ENCODE measurements at places on chromosomes 3 and 15.
A peak's percentile ranks its signal among the peaks of the same experiment; 100 is the strongest.

DNA sequence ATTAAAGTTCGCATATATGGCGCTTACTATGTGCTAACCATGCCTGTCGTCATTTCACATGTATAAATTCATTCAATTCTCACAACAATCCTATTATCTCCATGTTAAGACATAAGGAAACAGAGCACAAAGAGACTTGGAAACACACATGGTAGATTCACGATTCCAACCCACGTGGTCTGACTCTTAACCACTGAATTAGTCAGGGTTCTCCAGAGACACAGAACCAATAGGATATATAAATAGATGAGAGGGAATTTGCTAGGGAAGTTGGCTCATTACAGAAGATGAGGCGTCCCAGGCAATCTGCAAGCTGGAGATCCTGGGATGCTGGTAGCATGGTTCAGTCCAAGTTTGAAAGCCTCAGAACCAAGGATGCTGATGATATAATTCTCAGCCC lies 765.3 kb downstream of the TBL1XR1 start:
- H3K4me3 ChIP-seq = no peak overlapping the region
- H3K27me3 ChIP-seq = peaks cover 2% of the 10 kb centered on the region
- H3K27ac ChIP-seq = no peak overlapping the region
- no peaks in the 10 kb centered on the region for H3K4me1 ChIP-seq
- no peaks in the 10 kb centered on the region for H3K36me3 ChIP-seq

DNA sequence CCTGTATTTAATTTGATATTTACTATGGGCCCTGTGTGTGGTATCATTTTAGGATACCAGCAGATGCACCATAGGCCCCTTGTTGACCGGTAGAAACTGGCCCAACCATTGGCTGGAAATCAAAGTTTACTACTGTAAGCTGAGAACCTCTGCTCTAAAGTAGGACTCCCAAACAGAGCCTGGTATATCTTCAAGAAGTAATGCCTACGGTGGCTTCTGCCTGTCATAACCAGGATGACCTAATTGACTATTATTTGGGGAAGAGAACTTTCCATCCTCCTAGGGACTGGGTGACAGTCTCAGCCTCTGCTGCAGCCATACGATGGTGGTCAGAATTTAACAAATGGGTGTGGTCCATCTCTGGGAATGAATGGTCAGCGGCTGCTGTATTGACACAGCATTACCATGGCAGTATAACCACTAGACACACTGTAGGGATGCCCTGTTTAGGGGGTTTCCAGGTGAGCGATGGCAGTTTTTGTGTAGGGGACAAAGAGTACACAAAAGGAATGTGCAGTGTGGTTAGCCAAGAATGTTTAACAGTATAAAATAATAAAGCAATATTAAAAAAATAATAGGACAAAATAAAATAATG lies 37.3 kb downstream of the RARB start:
- peaks cover 37% of the 10 kb centered on the region for H3K4me1 ChIP-seq
- no peak for DNase-seq
- H3K27ac ChIP-seq = no peak overlapping the region
- no peaks in the 10 kb centered on the region for H3K27me3 ChIP-seq
- no peaks in the 10 kb centered on the region for H3K36me3 ChIP-seq

GRCh38 chr15:48433226-48433886 lies 102.1 kb downstream of the DUT start:
- H3K27ac ChIP-seq = no peak overlapping the region
- H3K4me1 ChIP-seq = no peaks in the 10 kb centered on the region
- H3K36me3 ChIP-seq = no peaks in the 10 kb centered on the region
- no peak for DNase-seq
- H3K27me3 ChIP-seq = peaks cover 3% of the 10 kb centered on the region

- no peak overlapping the region for H3K27ac ChIP-seq
- peaks cover 10% of the 10 kb centered on the region for H3K4me1 ChIP-seq
- no peak overlapping the region for H3K4me3 ChIP-seq
- H3K27me3 ChIP-seq = peaks cover 2% of the 10 kb centered on the region
- no peaks in the 10 kb centered on the region for H3K36me3 ChIP-seq
Measured at GRCh38 chr15:77607111-77607893, 25.4 kb downstream of the LINGO1 start.

- H3K27me3 ChIP-seq = no peaks in the 10 kb centered on the region
- H3K4me1 ChIP-seq = no peaks in the 10 kb centered on the region
- no peak overlapping the region for H3K27ac ChIP-seq
- H3K36me3 ChIP-seq = no peaks in the 10 kb centered on the region
Measured at GRCh38 chr3:2268779-2269178, 170.1 kb downstream of the CNTN4 start.

DNA sequence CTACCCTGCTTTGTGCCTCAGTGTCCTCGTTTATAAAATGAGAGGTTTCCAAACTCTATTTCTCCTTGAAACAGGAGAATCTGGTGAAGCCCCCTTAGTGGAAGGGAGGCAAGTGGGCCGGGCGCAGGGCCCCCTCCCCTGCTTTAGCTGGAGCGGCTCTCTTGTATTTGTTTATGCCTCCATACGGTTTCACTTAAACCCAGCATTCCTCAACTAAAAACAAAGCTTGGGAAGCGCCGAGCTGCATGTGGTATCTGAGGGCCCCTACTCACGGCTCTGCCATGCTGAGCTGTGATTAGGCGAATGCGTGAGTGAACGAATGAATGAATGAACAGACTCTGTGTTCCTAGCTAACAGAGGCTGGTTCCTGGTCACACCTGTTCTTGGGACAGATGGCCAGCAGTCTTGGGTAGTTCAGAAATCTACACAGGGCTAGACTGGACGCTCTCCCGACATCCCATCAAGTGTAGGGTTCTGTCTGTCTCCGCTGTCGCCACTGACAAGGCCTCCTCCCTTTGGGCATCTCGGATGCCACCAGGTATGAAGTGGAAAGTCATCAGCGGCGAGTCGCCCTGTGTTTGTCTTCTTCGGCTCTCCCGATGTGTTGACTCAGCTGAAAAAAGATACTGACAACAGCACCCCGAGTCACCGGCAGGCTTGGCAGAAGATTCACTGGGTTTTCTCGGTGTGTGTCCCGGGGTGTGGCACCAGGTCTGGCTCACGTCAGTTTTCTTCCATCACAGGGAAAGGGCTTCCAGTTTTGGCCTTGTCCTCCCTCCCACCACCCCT lies 42.4 kb upstream of the VPS8 start:
- no peak overlapping the region for H3K27ac ChIP-seq
- no peaks in the 10 kb centered on the region for H3K36me3 ChIP-seq
- H3K4me3 ChIP-seq = no peak overlapping the region

- DNase-seq = peak; percentile 31
- peak overlapping the region; percentile 70 for H3K4me3 ChIP-seq
- no peaks in the 10 kb centered on the region for H3K36me3 ChIP-seq
Measured at GRCh38 chr3:194397757-194398312, 1.2 kb downstream of the GP5 start.

- H3K4me1 ChIP-seq = no peaks in the 10 kb centered on the region
- no peaks in the 10 kb centered on the region for H3K36me3 ChIP-seq
- no peak for DNase-seq
- no peak overlapping the region for H3K4me3 ChIP-seq
Measured at GRCh38 chr3:53668872-53669271, 174.5 kb downstream of the CACNA1D start.

DNA sequence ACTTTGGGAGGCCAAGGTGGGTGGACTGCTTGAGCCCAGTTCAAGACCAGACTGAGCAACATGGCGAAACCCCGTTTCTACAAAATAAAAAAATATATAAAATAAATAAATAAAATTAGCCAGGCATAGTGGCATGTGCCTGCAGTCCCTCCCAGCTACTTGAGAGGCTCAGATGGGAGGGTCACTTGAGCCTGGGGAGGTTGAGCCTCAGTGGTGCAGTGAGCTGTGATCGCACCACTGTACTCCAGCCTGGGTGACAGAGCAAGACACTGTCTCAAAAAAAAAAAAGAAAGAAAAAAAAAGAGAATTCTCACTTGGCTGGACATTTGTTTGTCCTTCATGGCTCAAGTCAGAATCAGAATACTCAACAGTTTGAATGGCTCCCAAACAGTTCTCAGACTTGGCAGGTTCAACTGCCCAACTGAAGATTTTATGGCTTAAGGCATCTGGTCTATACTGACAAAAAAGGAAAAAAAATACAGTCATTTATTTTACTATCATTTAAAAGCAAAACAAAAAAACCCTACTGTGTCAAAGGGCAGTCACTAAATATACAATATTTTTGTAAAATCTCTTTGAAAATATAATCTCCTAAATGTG lies 106.6 kb downstream of the FBXL22 start:
- H3K36me3 ChIP-seq = peaks cover 5% of the 10 kb centered on the region
- H3K27ac ChIP-seq = no peak overlapping the region
- no peaks in the 10 kb centered on the region for H3K27me3 ChIP-seq
- DNase-seq = no peak
- no peak overlapping the region for H3K4me3 ChIP-seq
- peaks cover 15% of the 10 kb centered on the region for H3K4me1 ChIP-seq

DNA sequence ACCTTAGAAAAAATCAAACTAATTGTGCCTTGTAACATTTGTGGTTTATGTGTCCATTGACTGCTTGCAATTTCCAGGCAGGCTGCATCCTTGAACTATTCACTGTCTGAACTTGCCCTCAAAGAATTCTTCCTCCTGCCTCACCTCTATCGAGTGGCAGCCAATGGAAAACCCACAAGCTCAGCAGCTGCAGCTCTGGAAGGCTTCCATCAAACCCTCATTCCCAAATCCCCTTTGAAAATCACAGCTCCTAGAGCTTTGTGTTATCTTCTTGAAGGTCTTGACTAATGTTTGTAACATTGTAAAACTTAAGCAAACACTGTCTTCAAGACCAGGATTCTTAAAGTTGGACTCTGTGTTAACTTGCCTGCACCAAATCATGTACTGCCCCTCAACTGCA lies 81.1 kb downstream of the FILIP1L start:
- no peaks in the 10 kb centered on the region for H3K36me3 ChIP-seq
- DNase-seq = no peak
- no peaks in the 10 kb centered on the region for H3K4me1 ChIP-seq
- no peak overlapping the region for H3K4me3 ChIP-seq
- no peak overlapping the region for H3K27ac ChIP-seq
- H3K27me3 ChIP-seq = no peaks in the 10 kb centered on the region

DNA sequence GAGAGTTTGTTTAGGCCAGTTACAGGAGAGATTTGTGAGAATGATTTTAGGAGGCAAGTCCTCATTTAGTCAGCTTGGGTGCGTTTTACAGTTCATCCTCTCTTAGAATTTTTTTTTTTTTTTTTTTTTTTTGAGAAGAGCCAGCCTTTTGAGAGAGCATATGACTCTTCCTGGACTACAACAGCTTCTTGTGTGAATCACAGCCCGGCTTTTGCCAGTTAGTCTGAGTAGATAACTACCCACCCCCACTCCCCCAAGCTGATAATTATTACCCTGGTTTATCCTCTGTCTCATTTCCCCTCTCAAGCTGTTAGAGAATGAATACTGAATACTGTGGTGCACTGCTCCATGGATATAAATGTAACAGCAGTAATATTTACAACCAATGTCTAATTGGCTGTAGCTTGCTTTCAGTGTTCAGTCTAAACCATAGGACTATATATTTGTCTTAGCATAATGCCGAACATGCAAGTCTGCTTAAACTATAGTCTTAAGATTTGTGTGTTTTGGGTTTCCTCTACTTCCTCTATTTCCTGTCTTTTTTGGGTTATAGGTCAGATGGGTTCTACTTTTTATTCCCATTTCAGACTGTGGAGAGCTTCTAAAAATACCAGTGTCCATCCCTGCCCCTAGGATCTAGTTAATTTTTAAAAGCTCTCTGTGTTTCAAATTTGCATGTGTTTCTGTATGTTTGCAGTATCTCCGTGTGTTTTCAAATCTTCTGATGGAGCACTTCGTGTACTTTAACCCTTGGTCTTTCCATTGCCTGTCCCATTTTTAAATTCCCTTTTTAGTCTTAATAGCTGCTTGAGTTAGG lies 8.0 kb downstream of the CHD2 start:
- peak overlapping the region; percentile 90 for H3K4me3 ChIP-seq
- H3K4me1 ChIP-seq = peaks cover 98% of the 10 kb centered on the region
- peak overlapping the region; percentile 98 for H3K27ac ChIP-seq
- peaks cover 3% of the 10 kb centered on the region for H3K36me3 ChIP-seq

DNA sequence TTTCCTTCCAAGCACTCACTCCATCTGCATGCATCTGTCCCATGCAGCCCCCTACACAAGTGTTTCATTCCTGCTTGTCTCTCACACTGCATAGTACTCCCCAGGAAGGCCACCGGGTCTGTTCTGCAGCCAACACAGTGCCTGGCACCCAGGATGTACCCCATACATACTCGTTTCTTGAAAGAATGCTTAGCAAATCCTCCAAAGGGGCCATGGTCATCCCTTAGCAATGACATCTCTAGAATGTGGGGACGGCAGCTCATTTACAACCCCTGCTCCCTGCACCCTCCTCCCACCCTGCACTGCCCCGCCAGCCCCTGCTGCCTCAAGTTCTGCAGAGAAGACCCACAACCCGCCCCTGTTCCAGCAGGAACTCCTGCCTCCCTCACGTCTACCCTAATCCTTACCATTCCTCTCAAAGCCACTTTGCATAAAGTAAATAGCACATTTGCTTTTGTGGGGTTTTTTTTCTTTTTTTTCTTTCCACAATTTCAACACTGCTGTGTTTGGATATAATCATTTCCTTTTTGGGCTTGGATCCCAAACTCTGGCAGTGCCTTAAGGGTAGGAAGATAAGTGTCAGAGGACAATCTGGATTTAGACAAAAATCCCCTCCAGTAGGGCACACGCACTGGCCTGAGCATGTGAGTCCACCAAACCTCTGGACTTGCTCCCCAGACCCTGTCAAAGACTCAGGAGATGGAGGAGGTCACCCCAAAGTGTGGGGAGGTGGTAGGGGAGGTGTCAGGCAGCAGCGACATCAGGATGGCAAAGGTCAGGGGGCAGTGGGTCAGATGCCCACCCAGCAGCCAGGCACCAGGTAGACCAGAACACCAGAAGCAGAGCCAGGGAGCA lies 68.4 kb downstream of the MEGF11 start:
- H3K27ac ChIP-seq = no peak overlapping the region
- no peaks in the 10 kb centered on the region for H3K36me3 ChIP-seq
- no peak for DNase-seq
- H3K4me1 ChIP-seq = no peaks in the 10 kb centered on the region
- H3K4me3 ChIP-seq = no peak overlapping the region

DNA sequence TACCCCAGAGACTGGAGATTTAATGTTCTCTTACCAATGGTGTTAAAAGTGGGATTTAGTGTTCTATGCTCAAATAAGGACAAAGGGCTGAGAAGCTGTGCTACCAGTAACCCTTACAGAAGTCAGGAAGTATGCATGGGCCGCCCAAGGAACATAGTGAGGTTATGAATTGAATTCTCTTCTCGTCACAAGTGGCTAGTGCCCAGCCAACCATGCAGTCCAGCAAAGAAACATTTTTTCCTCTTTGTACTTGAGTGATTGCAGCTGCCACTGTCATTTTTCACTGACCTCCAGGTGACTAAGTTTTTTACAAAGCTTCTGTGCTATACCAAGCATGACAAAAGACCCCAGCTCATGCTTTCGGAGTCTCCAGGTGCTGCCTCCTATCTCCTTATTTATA lies 110.6 kb upstream of the DCBLD2 start:
- H3K36me3 ChIP-seq = no peaks in the 10 kb centered on the region
- H3K4me1 ChIP-seq = no peaks in the 10 kb centered on the region
- H3K27me3 ChIP-seq = no peaks in the 10 kb centered on the region
- no peak for DNase-seq
- no peak overlapping the region for H3K4me3 ChIP-seq

- H3K4me1 ChIP-seq = no peaks in the 10 kb centered on the region
- H3K27me3 ChIP-seq = peaks cover 2% of the 10 kb centered on the region
- no peaks in the 10 kb centered on the region for H3K36me3 ChIP-seq
- no peak overlapping the region for H3K27ac ChIP-seq
- no peak for DNase-seq
- no peak overlapping the region for H3K4me3 ChIP-seq
Measured at GRCh38 chr15:23801881-23802280, 114.8 kb upstream of the NDN start.

GRCh38 chr15:49831206-49831965 lies 210.5 kb downstream of the DTWD1 start:
- H3K27me3 ChIP-seq = no peaks in the 10 kb centered on the region
- H3K27ac ChIP-seq = no peak overlapping the region
- H3K4me1 ChIP-seq = no peaks in the 10 kb centered on the region
- peaks cover 5% of the 10 kb centered on the region for H3K36me3 ChIP-seq
- DNase-seq = no peak
